RWPE2 (cell line): ENCODE measurements at places on chromosomes 16 and 17.

DNA sequence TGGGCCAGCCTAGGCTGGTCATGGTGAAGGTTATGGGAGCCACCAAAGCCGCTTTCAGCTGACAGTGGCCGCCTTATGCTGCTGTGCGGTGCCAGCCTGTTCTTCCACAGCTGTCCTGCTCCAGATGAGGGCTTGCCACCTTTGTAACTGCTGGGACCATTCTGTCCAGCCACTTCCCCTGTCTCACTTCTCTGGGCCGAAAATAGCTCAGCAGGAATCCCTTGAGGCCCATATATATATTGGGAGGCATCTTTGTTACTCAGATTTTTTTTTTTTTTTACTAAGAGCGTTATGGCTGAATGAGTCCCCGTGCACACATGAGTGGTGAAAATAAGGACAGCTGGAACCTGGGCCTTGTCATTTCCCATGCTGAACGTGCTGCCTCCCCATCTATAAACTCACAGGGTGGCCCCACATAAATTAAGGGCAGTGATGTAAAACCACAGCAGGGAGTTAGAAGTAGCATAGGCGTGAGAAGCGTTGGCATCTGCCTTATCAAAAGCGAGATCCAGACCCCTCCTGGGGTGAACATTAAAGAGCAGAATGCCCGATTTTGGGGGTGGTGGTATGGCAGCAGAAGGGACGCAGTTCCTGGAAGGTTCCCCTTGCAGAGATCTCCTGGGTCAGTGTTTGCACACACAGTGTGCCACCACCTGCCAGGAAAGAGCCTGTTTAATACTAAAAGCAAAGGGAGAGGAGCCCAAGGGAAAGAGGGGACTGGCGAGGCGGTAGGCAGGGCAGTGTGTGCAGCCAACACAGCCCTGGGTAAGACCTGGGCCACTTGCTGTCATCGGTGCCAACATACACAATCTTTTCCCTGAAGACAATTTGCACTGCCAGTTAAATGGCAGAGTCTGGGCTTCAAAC is 57.8 kb downstream of the USP43 start:
- DNase-seq = no peak

GRCh38 chr16:19940195-19940594 is 55.5 kb upstream of the GPRC5B start:
- DNase-seq = no peak

DNA sequence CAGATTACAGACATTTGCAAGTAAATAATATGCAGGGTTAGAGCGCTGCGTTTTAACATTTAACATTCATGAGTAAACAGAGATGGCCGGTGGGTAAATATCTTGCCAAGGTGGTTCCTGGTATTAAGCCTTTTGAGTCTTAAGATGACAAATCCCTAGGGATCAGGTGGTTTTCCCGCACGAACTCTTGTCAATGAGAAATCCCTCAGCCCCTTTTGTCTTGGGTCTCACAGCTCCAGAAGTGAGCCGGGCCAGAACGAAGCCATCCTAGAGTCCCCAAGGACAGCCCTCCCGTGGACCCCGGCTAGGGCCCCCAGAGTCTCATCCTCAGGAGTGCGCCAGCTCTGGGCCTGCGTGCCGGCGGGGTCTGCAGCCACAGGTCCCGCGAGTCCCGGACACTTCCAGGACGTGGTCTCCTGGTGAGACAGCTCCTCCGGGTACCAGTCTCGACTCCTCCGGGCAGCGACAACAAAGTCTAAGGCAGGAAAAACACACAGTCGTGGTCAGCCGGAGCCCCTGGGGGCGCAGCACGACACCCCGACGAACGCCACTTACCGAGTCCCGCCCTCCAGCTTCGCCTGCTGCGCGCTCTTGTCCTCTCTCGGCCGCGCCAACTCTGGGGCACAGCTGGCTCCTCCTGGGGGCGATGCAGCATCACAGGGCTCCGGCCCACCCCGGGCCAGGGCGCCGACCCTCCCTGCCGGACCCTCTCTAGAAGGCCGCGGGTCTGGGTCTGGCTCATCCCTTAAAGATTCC is 13.3 kb downstream of the MIS12 start:
- DNase-seq = no peak

GRCh38 chr17:50864747-50865059 is 1.5 kb downstream of the TOB1 start:
- DNase-seq = no peak

DNA sequence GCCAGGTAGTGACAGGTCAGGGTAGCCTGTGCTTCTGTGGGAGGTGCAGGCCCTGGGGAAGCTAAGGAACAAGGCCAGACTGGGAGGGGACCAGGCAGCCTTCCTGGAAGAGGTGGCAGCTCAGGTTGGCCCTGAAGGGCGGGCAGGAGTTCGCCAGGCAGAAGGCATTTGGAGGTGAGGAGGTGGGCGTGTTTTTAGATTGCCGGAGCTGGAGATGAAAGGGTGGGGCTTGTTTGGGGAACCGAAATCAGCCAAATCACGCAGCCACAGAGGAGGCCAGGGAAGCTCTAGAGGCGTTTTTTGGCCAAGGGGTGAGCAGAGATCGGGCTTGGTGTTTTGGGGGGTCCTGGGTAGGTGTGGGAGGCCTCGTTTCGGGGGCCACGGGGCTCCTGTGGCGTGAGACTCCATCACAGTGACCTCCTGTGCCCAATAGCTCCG is 7.6 kb downstream of the ADCY7 start:
- DNase-seq = no peak

- DNase-seq = no peak
These were observed 20.9 kb upstream of the DRG2 start for GRCh38 chr17:18066866-18067265.

DNA sequence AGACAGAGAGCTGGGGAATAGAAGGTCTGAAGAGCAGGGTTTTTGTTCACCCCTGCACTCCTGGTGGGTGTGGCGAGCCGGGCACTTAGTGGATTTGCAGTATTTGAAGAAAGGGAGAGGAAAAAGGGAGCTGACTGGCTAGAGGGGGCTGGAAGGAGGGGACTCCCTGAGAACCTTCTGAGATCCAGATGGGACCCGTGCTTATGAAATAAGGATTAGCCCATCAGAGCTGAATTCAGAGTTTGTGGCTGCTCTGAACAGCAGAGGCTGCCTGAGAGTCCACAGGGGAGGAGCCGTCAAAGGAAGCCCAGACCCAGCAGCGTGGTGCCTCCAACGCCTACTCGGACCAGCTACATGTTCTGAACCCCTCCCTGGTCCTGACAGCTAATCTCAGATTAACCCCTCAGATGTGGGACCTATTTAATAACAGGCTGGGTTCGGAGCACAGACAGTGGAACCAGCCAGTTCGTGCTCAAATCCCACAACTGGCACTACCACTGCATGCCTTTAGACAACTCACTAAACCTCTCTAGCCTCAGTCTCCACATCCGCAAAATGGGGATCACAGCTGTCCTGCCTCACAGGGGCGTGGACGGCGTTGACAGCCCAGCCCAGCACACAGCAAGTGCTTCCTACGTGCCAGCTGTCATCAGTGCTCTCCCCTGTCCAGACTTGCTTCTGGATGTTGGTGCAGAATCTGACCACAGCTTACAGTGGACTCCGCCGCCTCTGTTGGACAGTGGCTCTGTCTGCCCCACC is 70.6 kb downstream of the DYNLRB2 start:
- DNase-seq = no peak

DNA sequence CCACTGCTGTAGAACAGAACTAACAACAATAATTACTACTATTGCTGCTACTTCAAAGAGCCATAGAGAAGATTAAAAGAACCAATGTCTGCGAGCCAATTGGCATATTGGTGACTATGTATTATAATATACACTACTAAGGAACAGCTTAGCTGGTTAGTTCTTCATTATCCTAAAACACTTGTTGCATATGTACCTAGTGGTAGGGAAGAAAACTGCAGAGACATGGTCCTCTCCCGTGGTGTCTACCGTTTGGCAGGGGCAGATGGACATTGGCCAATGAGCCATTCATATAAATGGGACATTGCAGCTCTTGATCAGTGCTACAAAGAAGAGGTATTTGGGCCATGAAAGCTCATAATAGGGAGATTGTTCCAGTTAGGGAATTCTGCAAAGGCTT is 46.4 kb upstream of the CLEC3A start:
- DNase-seq = no peak

DNA sequence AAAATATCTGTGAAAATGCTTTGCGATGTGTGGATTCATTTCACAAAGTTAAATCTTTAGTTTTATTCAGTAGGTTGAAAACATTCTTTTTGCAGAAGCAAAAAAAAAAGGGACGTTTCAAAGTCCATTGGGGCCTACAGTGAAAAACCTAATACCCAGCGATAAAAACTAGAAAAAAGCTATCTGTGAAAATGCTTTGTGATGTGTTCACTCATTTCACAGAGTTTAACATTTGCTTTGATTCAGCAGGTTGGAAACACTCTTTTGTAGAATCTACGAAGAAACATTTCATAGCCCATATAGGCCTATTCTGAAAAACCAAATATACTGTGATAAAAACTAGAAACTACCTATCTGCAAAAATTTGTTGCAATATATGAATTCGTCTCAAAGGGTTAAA is 113.6 kb upstream of the WSB1 start:
- DNase-seq = no peak

GRCh38 chr17:47934856-47935255 is 6.5 kb upstream of the PNPO start:
- no peak for DNase-seq

- DNase-seq = no peak
These were observed 12.1 kb upstream of the USP10 start for GRCh38 chr16:84687715-84688114.

DNA sequence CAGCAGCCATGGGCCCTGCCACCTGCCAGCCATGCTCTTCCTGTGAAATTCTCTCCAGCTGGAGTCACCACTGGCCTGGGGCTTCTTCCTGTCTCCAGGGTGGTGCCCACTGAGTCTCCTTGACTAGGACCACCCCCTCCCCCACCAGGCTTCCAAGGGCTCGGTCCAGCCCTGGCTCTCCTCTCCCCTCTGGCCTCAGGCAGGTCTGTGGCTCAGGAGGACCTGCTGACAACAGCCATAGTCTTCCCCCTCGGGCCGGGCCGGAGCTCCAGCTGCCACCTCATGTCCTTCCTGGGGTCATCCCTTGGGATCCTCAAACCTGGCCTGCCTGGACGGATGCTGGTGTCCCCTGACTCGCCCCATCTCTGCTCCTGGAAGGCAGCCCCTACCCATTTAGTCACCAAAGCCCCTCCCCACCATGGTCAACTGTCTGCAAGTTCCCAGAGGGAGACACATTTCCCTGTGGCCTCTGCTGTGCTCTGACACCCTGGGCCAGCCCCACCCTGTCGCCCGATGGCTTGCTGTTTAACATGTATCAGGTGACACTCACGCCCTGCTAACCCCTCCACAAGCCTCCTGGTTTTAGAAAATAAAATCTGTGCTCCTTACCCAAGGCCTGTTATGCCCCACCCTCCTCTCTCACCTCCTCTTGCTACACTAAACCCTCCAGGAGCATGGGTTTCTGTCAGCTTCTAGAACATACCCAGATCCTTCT is 186.2 kb downstream of the RBFOX3 start:
- DNase-seq = no peak

- DNase-seq = no peak
These were observed 19.4 kb downstream of the CIAPIN1 start for GRCh38 chr16:57427824-57428223.

DNA sequence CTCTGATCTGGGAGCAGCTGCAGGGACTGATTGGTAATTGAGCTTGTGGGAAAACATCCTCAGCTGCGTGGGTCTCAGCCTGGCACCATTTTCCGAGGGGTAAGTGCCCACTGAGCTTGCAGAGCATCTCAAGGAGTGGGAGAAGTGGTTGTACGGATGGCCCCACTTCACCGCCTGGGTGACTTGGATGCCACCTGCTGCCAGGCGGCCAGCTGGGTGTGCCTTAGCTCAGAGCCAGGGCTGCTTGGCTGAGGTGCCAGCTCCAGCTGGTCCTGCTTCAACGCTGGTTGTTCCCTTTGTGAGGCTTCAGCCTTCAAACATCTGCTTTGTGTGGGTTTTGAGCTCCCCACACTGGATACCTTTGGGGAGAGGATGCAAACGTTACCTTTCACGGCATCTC is 482.7 kb upstream of the EEF2KMT start:
- DNase-seq = no peak

- no peak for DNase-seq
These were observed 2.6 kb downstream of the HNF1B start for GRCh38 chr17:37742116-37742761.

DNA sequence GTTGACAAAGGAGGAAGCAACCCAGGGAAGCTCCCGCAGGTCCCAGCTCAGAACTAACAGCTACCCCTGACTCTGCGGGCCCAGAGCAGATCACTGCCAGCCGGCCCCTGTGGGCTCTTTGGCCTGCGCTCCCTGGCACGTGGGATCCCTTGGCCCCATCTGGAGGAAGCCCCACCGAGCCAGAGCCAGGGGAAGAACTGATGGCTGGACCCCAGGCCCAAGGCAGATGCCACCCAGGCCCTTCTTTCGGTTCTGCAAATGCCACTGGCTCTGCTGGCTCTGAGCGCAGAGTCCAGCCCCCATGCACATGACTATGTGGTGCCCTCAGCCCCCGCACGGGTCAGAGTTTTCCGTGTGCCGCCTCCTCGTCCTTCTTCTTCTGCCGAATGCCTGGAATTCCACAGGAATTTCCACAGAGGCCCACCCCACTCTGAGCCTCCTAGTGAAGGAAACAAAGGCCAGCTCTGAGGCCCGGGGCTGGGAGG is 35.8 kb upstream of the SNN start:
- no peak for DNase-seq

DNA sequence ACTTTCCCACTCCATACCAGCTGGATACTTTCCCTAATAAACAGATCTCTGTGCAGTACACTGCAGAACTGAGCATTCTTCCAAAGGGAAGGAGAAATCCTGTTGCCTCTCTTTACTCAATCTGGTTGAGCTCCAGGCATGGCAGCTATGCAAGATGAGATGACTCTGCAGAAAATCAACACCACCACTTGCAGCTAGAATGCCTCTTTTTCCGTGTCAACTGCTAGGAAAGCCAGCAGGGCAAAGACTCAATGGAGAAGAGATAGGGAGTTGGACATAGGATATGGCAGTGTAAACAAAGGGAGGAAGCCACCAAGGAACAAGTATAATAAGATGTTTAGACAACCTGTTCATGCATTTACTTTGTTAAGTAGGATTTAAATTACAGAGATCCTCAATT is 40.4 kb upstream of the CORO6 start:
- DNase-seq = no peak

GRCh38 chr16:12612598-12613101 is 191.0 kb downstream of the CPPED1 start:
- no peak for DNase-seq

DNA sequence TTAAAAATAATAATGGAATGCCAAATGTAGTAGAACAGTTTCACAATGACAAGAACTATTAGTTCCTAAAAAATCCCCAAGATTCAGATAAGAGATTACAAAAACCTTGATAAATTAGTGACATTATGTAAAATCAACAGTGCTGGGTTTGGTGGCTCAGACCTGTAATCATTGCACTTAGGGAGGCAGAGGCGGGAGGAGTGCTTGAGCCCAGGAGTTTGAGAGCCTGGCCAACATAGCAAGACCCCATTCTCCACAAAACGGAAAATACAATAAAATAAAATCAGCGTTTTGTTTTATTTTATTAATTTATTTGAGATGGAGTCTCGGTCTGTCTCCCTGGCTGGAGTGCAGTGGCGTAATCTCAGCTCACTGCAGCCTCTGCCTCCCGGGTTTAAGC is 4.1 kb downstream of the CARD14 start:
- no peak for DNase-seq

- DNase-seq = no peak
These were observed 24.4 kb downstream of the UBE2O start for GRCh38 chr17:76428511-76428910.

GRCh38 chr17:66833201-66833600 is 1.7 kb upstream of the CACNG5 start:
- DNase-seq = no peak

GRCh38 chr16:26795184-26795583 is 271.5 kb upstream of the C16orf82 start:
- DNase-seq = no peak

GRCh38 chr16:11307639-11308492 is 26.7 kb upstream of the PRM1 start:
- DNase-seq = no peak

- DNase-seq = no peak
These were observed 19.2 kb downstream of the ARHGAP27 start for GRCh38 chr17:45413498-45413923.
